IMR-90 (cell line): ENCODE measurements at places on chromosomes 3 and 15. TPM values are rescaled to one million over a fixed set of nuclear protein-coding genes. Genes with fewer than 3 reads are reported as not detected.

The ZMYND10 gene
- 0.83 and 1.1 TPM in 2 replicates for total RNA-seq

The ILDR1 gene
- total RNA-seq, result not detected in 2 replicates

The STRIT1 gene
- not detected in 2 replicates for total RNA-seq

The SLC22A14 gene
- under 0.01 TPM in 1 of 2 replicates, not detected in the other for total RNA-seq

The WDR82 gene
- total RNA-seq, result 65.3 and 68.1 TPM in 2 replicates

The NDN gene
- 40.1 and 50.3 TPM in 2 replicates for total RNA-seq

The TRH gene
- total RNA-seq, result not detected in 2 replicates

The CHL1 gene
- total RNA-seq, result 1.6 and 2.2 TPM in 2 replicates

The CILP gene
- total RNA-seq, result under 0.01 TPM in 1 of 2 replicates, not detected in the other

The UROC1 gene
- not detected in 2 replicates for total RNA-seq

The EPHB1 gene
- under 0.01 and 0.36 TPM in 2 replicates for total RNA-seq

The C3orf70 gene
- total RNA-seq, result 1.8 and 2.8 TPM in 2 replicates

The ST8SIA2 gene
- total RNA-seq, result not detected in 2 replicates
